SHP77 (cell line): ENCODE measurements at places on chromosomes 5 and 9.

DNA sequence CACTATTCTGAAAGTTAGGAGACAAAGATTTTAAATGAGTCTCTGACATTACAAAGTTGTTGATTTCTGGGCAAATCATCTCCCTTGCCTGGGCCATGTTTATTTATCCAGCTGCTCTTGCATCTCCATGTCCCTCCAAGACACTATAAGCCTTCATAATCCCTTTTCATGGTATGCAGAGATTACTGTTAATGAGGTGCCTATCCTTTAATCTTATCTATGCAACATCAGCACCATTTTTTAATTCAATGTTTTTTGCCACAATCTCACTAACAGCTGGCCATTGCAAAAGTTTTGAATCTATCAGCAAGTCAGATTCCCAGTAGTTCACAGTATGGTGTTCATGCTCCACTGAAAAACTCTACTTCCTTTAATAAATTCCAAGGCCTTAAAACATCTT lies 108.5 kb upstream of the PTPRD start:
- DNase-seq, result no peak

GRCh38 chr9:73050065-73050816 lies 97.4 kb upstream of the ALDH1A1 start:
- no peak for DNase-seq

DNA sequence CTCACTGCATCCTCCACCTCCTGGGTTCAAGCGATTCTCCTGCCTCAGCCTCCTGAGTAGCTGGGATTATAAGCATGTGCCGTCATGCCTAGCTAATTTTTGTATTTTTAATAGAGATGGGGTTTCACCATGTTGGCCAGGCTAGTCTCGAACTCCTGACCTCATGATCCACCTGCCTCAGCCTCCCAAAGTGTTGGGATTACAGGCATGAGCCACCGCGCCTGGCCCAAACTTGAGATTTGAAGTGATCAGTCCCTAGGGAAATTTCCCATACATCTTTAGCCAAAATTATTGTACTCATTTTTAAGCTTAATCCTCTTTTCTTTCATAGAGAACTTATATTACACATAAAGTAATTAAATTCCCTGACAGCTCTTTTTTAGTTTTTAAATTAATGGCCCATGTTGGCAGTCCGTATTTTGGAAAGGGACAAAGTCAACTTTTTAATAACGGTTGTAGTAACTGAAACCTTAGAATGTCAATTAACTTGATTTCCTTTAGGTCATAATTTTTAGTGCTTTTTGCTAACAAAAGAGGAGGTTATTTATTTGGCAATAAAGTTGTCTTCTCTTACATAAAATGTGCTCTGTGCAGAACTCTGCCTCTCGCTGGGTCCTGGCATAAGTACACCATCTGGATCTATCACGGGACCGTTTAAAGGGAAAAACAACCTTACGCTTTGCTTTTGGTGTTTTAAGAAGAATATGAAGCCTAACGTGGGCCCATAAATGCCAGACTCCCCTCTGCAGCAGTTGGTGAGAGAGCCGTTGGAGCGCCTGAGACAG lies 142.3 kb upstream of the OTULINL start:
- DNase-seq, result no peak

GRCh38 chr5:41955432-41956024 lies 30.4 kb downstream of the FBXO4 start:
- DNase-seq, result no peak

GRCh38 chr9:112624711-112625707 lies 92.9 kb downstream of the INIP start:
- DNase-seq, result no peak

DNA sequence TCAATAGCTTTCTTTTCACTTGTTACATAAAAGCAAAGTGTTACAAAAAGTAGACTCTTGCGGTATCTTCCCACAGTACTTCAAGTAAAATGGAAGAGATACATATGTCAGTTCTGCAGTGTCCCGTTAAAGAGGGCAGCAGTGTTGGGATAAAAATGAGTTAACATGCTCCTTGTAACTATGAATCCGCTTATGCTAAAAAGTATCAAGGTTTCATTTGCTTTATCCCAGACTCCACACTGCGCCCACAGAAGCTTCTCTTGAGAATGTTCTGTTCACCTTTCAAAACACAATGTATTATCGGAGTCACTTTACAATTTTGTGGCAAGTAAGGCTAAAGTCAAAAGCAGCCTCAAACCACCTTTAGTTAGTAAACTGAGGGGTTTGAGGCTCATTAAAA lies 790 bp downstream of the PTAR1 start:
- DNase-seq, result no peak

DNA sequence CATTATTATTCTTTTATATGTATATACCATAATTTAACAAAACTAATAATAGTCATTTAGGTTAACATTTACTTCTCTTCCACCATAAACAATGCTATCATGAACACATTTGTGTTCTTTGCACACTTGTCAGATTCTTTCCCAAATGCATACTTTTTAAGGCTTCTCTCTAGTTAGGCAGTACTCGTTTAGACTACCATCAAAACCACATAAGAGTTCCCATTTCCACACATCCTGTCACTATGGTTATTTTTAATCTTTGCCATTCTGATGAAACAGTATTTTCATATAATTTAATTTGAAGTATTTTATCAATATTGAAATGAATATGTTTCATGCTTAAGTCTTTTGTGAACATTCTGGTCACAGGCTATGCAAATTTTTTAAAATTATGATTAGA lies 15.1 kb downstream of the DROSHA start:
- DNase-seq, result no peak

GRCh38 chr9:123355761-123356431 lies at the start of gene CRB2:
Gene CRB2, plus strand, starts transcription at chr9:123356197. Its CDS starts 64 bp downstream, at chr9:123356261.
- no peak for DNase-seq

- DNase-seq, result no peak
Observed at GRCh38 chr5:65050140-65050539, 281.4 kb downstream of the CWC27 start.

- no peak for DNase-seq
Observed at GRCh38 chr9:37248651-37249163, 128.3 kb downstream of the ZCCHC7 start.

- DNase-seq, result no peak
Observed at GRCh38 chr5:123119334-123119986, 30.4 kb downstream of the PRDM6 start.

- DNase-seq, result no peak
Observed at GRCh38 chr5:126182971-126183695, 240.1 kb upstream of the GRAMD2B start.

GRCh38 chr9:18623221-18624079 lies 149.5 kb downstream of the ADAMTSL1 start:
- no peak for DNase-seq

DNA sequence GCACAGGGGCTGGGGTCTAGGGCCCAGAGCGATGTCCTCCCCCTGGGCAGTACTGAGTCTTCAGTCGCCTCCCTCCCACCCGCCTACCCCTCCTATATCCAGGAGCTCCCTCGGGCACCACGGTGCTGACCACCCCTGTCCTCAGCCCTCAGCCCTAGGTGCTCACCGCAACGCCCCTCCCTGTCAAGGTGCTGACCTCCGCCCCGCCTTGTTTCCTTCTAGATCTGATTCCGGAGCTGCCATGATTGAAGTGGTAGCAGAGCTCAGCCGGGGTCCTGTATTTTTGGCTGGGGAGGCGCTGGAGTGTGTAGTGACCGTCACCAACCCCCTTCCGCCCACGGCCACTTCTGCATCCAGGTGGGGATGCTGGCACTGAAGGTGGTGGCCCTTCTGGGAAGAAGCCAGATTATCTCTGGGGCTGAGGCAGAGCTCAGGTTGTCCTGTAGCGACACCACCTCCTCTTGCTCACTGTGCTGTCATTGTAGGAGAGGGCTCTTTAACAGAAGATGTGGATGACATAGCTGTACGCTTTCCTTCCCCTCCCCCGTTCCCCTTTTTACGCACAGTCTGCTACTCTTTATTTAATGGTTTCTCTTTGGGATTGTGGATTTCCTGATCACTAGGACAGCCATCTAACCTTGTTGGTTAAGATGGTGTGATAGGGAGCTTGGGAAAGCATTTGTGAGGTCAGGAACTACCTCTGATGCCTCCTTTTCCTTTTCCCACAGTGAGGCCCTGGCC lies 598 bp downstream of the RGP1 start:
- no peak for DNase-seq

GRCh38 chr5:85671223-85671970 lies 946.3 kb upstream of the COX7C start:
- DNase-seq, result no peak

- no peak for DNase-seq
Observed at GRCh38 chr9:127679506-127679905, 27.3 kb upstream of the CFAP157 start.

GRCh38 chr5:90930062-90930461 lies 371.5 kb downstream of the ADGRV1 start:
- no peak for DNase-seq

DNA sequence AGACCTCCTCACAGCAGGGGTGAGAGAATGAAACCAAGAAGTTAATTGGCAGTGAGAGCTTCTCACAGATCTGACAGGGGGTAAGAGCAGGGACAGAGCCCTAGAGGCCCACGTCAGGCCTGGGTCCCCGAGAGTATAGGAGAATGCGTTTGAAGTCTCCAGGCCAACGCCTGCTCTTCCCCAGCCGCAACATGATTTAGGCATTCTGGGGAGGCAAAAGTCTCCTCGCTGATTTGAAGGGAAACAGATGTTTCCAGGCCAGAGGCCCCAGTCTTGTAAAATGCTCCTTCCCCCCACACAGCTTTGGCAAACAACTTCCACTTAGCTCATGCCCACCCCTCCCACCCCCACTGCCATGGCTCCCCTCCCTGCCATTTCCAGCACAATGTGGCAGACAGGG lies 239.2 kb upstream of the TRIM32 start:
- no peak for DNase-seq

DNA sequence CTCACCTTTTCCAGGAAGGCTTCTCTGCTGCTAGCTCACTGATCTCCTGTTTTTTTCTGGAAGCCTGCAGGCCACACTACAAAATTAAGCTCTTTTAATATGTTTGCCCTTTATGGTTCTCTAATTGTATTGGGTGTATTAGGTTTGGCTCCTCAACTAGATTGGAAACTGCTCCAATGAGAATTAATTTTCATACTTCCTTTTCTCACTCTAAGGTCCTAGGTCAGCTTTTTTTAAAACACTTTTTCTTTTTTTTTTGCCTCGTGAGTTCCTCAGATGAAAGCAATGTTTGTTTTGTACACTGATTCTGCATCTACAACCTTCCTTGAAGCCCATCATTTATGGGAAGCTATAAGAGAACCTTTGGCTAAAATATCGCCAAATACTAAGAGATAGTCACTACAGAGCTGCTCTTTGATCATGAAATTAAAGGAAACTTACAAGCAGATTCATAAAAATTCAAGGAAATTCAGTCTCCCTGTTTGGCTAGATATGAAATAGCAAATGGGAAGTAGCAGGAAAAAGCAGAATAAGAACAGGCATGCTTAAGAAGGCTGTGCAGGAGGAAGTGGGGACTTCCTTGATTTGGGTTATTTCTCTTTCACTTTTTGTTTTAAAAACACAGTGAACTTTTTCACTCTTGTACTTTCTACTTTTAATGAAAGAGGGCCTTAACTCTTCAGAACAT lies 55.2 kb upstream of the FYB1 start:
- no peak for DNase-seq

- no peak for DNase-seq
Observed at GRCh38 chr5:5288201-5288600, 134.3 kb upstream of the ICE1 start.

- no peak for DNase-seq
Observed at GRCh38 chr9:118009614-118010013, 305.4 kb downstream of the TLR4 start.

DNA sequence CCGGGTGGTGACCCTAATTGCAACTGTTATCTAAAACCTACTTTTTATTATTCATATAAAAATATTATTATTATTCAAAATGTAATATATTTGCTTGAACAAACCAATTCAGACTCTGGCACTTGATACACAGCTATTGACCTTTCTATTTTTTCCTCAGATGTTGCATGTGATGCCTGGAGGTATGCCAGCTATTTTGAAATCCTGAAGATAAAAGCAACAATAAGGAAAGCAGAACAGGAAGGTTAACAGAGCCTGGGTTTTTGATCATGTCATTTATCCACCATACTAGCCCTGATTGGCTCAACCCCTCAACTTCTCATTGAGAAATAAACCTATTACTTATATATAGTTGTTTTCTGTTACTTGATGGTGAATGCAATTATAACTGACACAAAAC lies 340.9 kb upstream of the KIF2A start:
- no peak for DNase-seq

DNA sequence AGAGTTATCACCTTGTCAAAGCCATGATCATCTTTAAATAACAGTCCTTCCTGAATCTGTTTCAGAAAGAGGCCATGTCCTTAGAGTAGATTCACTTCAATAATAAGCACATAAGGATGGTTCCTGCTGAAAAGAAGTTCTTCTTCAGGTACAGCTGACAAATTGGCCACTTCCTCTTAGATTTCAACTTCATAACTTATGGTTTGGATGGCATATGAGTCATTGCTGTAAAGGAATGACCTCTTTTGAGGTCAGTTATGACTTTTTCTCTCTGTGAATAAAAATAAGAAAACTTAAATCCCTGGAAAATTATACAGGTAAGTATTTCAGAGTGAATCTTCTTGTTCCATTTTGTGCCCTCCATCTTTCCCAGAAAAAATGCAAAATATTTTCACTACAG lies 555.3 kb upstream of the ZNF462 start:
- no peak for DNase-seq

DNA sequence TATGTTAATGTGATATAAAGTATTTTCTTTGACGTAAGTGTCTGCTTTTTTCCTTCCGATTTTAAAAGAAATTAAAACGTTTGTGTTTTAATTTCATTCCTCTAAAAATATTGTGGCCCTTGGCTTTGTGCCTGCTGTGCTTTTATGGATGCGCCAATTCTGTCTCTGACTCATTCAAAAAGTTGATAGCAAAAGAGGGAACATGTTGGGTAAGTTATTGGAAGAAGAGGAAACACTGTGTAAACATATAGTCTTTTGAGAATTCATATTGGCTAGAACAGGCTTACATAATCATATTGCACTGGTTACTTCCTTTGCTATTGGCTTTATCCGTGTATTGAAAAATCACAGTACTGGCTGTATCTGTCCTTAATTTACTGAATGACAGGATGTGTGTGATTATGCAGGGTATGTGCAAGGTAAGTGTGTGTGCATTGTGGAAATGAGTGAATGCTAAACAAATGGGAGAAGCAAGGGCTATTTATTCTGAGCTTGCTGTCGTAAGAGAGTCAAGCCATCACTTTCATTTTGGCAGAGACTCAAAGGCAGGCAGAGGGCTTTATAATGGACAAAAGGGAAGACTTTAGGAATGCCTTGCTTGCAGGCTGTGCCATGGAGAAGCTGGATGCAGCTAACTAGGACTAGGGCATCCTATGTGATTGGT lies 67.8 kb downstream of the SGCD start:
- no peak for DNase-seq

GRCh38 chr5:85843535-85843934 lies 774.2 kb upstream of the COX7C start:
- DNase-seq, result no peak

DNA sequence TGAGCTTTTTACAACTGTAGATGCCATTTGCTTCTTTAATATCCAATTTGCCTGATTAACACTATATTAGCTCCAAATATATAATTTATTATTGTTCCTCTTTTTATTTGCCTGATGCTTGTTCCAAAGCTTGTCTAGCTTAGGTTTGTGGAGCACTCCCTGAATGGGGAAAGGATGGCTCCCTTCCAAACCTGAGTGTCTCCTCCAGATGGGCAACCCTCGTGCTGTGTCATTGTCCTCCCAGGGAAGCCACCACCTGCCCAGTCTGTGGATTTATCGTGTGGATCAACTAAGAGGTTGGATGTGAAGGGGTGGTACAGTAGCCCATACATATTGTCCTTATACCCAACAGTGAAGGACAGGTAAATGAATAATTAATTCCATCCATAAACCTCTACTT lies 404.9 kb downstream of the CDK5RAP2 start:
- no peak for DNase-seq

- DNase-seq, result no peak
Observed at GRCh38 chr5:127400539-127400938, 109.9 kb downstream of the MEGF10 start.
